ENCODE measurements at places on chromosomes 1 and 21.

GRCh38 chr1:212098310-212098709 lies 62.8 kb downstream of the DTL start:
- no peak for DNase-seq

DNA sequence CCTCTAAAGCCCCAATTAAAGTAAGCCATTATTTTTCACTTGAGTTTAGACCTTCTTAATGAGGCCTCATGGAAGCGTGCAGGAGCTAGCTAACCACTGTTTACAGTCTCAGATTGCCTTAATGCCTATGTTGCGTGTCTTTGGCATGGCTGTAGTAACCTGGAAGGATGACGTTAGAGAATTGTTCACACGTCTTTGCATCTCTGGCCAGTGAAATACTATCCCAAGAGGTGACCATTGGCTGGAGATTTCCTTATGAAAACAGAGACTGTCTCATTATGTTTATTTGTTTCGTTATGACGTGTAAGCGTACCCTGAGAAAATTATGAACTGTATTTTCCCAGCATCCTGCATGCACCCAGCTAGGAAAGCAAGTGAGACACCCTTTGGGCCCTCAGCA lies 18.6 kb upstream of the BMP8A start:
- DNase-seq, result no peak

GRCh38 chr1:230922620-230923019 lies 54.3 kb upstream of the C1orf198 start:
- DNase-seq, result no peak

DNA sequence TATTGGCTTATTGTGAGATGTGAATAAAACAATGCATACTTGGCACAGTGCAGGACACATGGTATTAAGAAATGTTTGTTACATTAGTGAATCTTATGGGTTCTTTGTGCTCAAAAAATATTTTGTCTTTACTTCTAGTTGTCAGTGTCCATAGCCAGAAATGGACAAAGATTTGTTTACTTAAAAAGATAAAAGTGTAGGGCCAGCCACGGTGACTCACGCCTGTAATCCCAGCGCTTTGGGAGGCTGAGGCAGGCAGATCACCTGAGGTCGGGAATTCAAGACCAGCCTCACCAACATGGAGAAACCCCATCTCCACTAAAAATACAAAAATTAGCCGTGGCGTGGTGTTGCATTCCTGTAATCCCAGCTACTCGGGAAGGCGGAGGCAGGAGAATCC lies 654.6 kb upstream of the NEGR1 start:
- DNase-seq, result no peak

DNA sequence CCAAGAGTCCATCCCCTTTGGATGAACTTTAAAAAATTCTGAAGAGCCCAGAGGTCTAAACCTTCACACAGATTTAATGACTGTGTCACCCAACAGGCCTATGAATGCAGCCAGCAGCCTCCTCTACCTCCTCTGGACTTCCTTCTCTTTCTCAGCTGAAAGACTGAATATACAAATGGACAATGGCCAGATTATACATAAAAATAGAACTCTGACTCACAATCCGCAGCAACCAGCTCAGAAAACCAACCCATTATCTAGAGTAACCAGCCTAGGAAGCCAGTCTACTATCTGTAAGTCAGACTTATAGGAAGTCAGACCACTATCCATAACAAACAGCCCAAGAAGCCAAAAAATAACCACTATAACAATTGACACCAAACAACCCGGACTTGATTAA lies 224.5 kb downstream of the ASTN1 start:
- no peak for DNase-seq

GRCh38 chr1:78126506-78126905 lies 80.7 kb downstream of the GIPC2 start:
- no peak for DNase-seq

- DNase-seq, result no peak
Measured at GRCh38 chr1:177862916-177863315, 106.9 kb downstream of the SEC16B start.

DNA sequence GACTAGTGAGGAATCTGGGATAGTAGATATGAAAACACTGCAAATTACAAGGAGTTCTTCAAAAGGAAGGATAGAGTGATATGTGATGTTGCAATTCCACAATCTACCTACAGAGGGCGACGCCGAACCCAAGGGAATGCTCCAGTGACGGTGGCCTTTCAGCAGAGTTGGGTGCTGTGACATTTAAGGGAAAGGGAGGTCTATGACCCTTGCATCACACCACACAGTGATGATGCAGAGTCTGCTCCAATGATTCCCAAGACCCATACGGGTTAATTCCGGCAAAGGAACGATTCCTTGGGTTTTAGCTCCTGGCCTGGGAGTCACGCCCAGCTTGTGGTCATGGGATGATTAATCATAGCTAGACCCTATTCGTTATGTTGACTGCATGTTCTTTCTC lies 123.0 kb upstream of the IGSF21 start:
- DNase-seq, result no peak

GRCh38 chr1:11676386-11677103 lies 4.4 kb downstream of the MAD2L2 start:
- DNase-seq, result no peak

All from fibroblast of skin of left quadriceps (primary cell).